Aorta (tissue), 5 donors: ENCODE measurements at places on chromosomes 2 and 18. TPM values are rescaled to one million over a fixed set of nuclear protein-coding genes. Genes with fewer than 3 reads are reported as not detected.

DNA sequence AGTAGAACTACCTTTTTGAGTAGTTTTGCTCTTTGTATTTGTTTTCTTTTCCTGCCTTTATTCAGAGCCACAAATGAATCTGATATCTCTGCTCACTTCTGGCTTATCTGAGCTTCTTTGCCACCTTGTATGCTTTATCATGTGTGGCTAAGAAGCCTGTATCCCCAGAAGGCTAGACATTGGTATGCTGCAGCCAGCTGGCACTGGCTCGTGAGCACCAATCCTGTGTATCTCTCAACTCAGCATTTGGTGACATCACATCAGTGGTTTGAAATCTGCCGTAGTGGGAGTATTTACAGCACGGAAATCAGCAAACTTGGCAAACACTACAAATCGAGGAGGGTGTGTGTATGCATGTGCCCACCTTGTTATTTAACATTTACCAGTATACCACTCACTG lies 183.7 kb upstream of the LHCGR start:
- no peak overlapping the region for H3K4me3 ChIP-seq
- H3K4me1 ChIP-seq: peaks cover 8% of the 10 kb centered on the region
- H3K27ac ChIP-seq: no peak overlapping the region

The BOLL gene
- total RNA-seq: not detected

The UGT1A5 gene
- not detected for total RNA-seq

DNA sequence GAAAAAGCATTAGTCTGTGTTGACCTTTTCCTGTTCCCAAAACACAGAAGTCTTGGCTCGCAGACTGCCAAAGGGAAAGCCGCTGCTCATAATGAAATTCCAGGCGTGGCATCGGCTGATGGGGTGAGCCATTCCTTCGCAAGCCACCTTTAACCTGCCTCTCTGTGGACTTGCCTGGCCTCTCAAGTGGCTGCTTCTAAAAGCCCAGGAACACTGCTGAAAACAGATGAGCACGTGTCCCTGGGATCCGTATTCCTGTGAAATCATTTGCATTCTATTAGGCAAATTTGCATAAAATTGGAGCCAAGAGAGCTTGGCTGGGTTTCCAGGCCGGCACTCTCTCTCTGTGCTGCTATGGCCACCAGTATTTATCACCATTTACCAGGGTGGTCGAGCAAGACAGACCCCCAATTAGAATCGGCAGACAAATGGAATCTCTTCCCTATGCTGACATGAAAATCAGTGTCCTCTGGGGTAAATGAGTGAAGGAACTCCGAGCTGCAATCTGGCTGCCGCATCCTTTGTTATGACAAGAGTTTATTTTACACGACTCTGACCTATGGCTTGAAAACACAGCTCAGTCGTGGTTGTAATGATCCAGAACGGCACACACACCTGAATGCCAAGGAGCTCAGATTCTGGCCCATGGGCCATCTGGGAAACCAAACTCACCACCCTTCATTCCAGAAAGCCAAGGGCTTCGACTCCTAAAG lies 21.7 kb downstream of the BCL2 start:
- H3K36me3 ChIP-seq: no peaks in the 10 kb centered on the region
- H3K4me3 ChIP-seq: no peak overlapping the region
- no peaks in the 10 kb centered on the region for H3K27me3 ChIP-seq
- no peak for DNase-seq

DNA sequence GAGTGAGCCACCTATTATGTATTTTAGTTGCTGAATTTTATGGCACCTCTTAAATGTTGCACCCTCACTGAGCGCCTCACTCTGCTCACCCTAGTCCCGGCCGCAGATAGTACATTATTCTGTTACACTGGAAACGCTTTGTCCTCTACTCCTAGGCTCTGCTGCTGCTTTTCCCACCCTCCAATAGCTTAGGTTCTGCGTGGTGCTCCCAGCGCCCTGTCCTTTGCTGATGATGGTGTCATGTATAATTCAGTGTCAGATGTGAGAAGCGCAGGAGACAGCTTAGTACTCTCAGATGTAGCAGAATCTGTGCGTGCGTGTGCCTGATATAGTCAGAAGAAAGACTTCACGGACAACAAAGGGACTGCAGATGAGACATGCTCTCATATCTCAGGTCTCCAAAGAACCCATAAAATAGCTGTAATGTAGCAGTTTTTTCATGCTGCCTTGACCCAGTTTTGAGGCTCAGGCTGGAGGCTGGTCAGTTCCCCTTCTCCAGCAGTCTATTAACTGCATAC lies 1.4 kb upstream of the REEP1 start:
- H3K27me3 ChIP-seq: no peaks in the 10 kb centered on the region
- no peaks in the 10 kb centered on the region for H3K4me1 ChIP-seq
- no peak for DNase-seq
- no peaks in the 10 kb centered on the region for H3K36me3 ChIP-seq

DNA sequence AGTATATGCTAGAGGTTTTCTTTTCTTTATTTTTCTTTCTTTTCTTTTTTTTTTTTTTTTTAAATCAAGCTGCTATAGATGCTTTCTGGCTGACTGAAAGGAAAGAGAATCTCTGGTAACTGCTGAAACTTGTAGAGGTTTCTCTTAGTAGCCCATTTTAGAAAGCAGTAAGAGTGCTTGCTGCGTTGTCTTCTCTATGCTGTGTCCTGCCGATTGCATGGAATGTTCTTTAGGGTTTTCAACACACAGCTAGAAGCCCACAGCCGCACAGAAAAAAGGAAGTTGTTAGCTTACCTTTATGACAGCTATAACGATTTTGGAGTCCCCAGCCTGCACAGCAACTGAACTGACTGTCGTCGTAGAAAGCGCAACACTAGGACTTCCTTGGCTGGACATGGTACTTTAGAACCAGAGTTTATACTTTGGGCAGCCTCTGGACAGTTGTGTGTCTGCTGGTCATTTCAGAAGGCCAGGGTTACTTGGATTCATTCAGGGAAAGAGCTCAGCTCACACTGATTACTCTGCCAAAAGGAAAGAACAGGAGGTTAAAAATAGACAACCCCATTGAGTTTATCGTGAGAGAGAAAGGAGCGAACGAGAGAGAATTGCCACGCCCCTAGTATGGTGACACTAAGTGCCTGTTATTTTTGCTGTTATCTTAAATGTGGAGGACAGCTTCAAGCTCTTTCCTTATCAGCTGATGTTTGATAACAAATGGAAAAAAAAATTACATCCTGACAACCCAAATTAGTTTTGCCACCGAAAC lies at the start of gene CCDC141:
CCDC141 (minus strand) TSS at position 592 of the 766 bp plus-strand sequence; CDS start at position 396, 196 bp downstream.
- H3K27ac ChIP-seq: peak within 1 kb of the TSS; percentile 28
- no peaks in the 10 kb centered on the region for H3K36me3 ChIP-seq
- H3K27me3 ChIP-seq: no peaks in the 10 kb centered on the region
- peaks cover 6% of the 10 kb centered on the region for H3K4me1 ChIP-seq
- no peak for DNase-seq

DNA sequence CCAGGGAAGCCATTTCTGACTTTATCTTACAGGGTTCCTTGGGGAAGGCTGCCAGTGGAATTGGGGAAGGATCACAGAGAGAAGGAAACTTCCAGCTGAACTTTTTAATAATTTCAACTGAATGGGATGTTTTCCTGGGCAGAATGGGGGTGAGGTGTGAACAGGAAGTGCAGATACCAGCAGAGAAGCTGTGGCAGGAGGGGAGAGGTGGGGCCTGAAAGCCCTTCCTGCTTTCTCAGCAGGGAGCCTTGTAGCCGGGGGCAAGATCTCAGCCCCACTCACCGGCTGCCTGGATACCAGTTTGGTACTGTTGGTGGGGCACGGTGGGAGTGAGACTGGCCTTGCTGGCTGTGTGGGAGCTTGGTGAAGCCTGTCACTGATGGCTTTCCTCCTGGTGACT lies 170.5 kb downstream of the ZBTB7C start:
- no peak for DNase-seq
- no peaks in the 10 kb centered on the region for H3K4me1 ChIP-seq
- no peaks in the 10 kb centered on the region for H3K27me3 ChIP-seq

- no peak for DNase-seq
- no peaks in the 10 kb centered on the region for H3K4me1 ChIP-seq
- H3K27me3 ChIP-seq: no peaks in the 10 kb centered on the region
Measured at GRCh38 chr2:99797475-99797874, 307.7 kb upstream of the REV1 start.

GRCh38 chr2:28593160-28593755 lies 97.4 kb downstream of the PLB1 start:
- H3K27me3 ChIP-seq: no peaks in the 10 kb centered on the region
- peaks cover 1% of the 10 kb centered on the region for H3K4me1 ChIP-seq
- H3K4me3 ChIP-seq: no peak overlapping the region
- H3K36me3 ChIP-seq: no peaks in the 10 kb centered on the region

- H3K4me1 ChIP-seq: no peaks in the 10 kb centered on the region
- H3K27me3 ChIP-seq: peaks cover 3% of the 10 kb centered on the region
- H3K36me3 ChIP-seq: no peaks in the 10 kb centered on the region
- no peak for DNase-seq
Measured at GRCh38 chr18:32918692-32919250, 145.9 kb upstream of the KLHL14 start.

DNA sequence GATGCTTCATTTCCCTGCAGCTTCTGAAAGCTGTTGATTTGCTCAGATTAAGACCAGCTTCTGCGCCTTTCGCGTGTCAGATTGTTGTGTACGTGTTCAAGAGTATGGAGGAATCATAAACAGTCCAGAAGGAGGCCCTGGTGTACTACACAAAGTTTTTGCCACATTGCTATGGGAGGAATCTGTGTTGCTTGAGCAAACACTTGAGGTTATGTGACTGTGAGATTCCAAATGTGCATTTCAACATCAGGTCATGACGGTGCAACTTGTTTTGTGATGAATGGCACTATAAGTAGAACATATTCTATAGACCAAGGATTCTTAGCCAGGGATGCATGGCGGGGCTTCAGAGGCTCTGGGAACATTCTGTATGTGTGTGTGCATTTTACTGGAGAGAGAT lies 35.0 kb downstream of the SRSF7 start:
- H3K27ac ChIP-seq: no peak overlapping the region
- no peaks in the 10 kb centered on the region for H3K27me3 ChIP-seq
- H3K4me1 ChIP-seq: no peaks in the 10 kb centered on the region
- no peak overlapping the region for H3K4me3 ChIP-seq
- H3K36me3 ChIP-seq: no peaks in the 10 kb centered on the region

DNA sequence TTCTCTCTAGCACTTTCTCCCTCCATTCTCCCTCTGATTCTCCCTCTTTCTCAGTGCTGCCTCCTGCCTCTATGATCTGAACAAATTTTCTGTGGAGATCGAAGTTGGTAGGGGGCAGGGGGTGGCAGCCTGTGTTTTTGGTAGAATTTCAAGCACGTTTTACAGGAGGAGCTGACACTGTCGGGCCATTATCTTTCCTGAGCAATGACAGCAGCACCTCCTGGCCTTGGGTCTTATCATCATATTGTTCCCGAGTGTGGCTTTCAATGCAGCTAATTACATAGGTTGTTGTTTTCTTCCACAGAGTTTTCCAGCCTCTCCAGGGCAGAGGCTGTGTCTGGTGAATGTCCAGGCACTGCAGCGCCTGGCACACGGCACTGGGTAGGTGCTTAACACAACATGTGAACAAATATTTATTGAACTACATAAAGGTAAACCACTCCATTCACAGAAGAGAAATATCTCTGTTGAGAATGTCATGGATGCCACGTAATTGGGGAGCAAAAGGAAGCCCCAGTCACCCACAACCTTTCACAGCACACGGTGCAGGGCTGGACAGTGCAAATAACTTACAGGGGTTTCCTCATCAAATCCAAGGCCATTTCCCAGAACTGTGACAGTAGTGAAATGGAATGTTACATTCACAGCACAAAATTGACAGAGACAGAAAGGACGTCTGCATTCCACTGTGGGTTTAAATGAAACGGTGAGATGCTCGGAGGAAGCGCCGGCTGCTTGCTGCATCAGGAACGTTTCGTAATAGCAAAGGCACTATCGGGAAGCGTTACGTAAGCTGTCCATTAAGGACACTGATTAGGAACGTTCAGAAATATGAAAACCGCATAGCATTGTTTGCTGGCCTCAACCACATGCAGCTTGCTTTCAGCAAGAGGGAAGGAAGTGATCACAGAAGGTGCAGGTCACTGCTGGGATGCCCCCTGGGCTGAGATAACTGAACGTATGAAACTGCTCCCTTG lies 6.5 kb upstream of the KCNG2 start:
- no peak overlapping the region for H3K27ac ChIP-seq
- no peaks in the 10 kb centered on the region for H3K27me3 ChIP-seq
- no peak overlapping the region for H3K4me3 ChIP-seq
- peak; percentile 46 for DNase-seq
- H3K36me3 ChIP-seq: no peaks in the 10 kb centered on the region
- no peaks in the 10 kb centered on the region for H3K4me1 ChIP-seq

DNA sequence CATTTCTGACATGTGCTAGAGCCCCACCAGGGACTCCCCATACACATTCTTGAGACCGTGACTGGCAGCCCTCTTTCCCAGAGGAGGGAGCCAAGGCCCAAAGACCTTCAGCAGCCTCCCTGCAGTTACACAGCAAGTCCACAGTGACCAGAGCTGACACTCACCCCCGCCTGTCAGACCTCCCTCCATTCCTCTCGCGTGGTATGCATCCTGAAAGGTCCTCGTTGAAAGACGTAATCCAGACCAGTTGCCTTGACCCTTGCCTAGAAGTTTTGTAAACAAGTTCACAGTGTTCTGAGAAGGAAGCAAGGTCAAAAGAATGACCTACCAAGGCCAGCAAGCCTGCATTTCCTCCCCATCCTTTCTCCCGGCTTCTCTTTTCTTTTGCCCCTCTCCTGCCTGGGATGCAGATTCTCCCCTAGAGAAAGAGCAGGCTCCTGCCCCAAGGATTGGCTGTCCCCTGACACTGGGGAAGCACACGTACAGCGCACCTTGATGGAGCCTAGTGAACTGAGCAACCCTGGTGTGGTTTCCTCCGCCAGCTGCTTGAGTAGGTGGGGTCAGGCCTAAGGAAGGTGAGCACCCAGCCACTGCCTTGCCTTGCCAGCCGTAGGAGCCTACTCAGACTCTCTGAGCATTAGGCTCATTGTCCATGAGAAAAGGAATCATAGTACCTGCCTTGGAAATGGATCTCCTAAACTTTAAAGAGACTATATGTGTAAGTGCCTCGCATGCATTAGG lies 18.3 kb downstream of the TRIB2 start:
- no peaks in the 10 kb centered on the region for H3K27me3 ChIP-seq
- H3K4me1 ChIP-seq: no peaks in the 10 kb centered on the region
- no peak for DNase-seq

GRCh38 chr2:234686088-234686890 lies 189.4 kb upstream of the ARL4C start:
- no peak overlapping the region for H3K4me3 ChIP-seq
- H3K4me1 ChIP-seq: peaks cover 8% of the 10 kb centered on the region
- H3K36me3 ChIP-seq: no peaks in the 10 kb centered on the region
- no peak overlapping the region for H3K27ac ChIP-seq

The SIX3 gene
- total RNA-seq: not detected

GRCh38 chr2:233882353-233882752 lies 14.2 kb upstream of the MSL3B start:
- no peaks in the 10 kb centered on the region for H3K4me1 ChIP-seq
- no peaks in the 10 kb centered on the region for H3K36me3 ChIP-seq
- H3K27me3 ChIP-seq: no peaks in the 10 kb centered on the region
- no peak for DNase-seq
- H3K4me3 ChIP-seq: no peak overlapping the region
